SK-N-DZ (cell line): ENCODE measurements at places on chromosomes 5 and 9.

GRCh38 chr9:112582371-112583262 lies 96.0 kb downstream of the KIAA1958 start:
- DNase-seq, result no peak

- DNase-seq, result no peak
Measured at GRCh38 chr9:109705515-109705914, 74.5 kb upstream of the PALM2AKAP2 start.

DNA sequence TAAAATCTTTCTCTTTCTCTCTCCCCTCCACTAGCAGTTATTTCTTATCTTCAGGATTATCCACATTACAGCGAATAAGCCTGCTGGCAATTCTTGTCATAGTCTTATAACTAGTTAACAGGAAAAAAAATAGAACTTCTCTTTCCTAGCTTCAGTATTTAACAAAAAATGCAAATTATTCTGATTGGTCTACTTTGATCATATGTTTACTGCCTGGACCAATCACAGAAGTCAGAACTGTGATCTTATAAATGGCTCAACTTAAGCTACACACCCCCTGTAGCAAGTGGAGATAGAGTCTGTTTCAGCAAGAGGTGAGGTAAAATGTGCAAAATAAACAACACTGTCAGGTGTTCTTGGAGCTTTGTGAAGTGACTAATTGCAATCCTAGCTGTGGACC lies 389.4 kb upstream of the TUSC1 start:
- no peak for DNase-seq

- no peak for DNase-seq
Measured at GRCh38 chr9:136445799-136446198, 6.2 kb upstream of the INPP5E start.

- DNase-seq, result peak; percentile 92
Measured at GRCh38 chr9:129495620-129496472, 125.1 kb downstream of the C9orf50 start.

DNA sequence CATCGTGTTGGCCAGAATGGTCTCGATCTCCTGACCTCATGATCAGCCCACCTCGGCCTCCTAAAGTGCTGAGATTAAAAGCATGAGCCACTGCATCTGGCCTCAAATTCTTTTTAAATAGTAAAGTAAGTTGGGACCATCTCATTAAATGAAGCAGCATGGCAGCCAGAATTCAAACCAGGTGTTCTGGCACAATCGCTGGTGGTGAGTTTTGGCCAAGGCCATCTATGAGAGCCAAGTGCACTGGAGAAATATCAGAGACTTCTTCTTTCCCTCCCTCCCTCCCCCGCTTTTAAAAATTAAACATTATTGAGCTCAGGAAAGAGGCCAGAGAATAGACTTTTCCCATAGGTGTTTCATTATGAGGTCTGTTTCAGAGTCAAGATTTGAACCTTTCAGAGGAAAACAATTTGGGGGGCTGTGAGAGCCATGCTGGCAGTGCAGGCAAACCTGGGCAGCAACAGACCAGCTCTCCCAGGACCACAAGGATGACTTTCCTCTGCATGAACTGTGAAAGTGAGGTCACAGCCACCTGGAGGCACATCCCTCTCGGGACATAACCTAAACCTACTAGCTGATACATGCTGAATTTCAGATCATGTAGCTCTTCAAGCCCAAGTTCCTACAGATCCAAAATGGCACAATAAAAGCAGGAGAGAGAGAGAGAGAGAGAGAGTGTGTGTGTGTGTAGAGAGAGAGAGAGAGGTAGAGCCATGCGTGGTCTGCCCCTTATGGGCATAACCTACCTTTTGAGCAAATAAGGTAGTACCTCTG lies 94.6 kb upstream of the DMRT1 start:
- no peak for DNase-seq

GRCh38 chr5:150540615-150541396 lies 32.9 kb downstream of the NDST1 start:
- DNase-seq, result no peak

DNA sequence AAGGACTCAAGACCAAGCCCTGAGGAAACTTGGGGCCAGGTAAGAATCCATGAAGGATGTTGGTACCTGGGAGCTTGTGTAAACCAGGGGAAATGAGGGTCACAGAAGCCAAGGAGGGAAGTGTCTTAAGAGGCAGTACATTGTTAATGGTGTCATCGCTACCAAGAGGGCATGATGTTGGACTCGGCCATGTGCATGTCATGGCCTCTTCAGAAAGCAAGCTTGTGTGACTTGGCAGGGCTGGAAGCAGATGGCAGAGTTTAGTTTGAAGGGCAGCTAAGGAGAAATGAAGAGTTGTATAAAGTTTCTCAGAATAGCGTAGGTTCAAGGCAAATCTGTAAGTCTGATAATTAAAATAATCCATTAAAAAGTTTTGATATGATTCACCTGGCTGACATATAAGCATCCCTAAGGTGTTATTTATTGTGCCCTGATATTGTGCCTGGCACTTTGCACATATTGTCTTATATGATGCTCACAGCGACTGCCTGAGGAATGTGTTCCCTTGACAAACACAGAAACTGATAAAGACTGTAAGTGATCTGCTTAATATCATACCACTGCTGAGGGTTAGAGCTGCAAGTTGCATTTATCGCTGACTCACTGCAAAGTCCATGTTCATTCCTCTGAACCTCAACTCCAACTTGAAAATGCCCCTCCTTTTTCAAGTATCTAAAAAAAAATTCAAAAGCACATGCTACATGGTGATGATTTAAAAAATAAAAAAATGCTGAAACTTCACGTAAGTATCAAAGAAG lies 81.3 kb upstream of the PTPN3 start:
- DNase-seq, result no peak

GRCh38 chr5:158953929-158954534 lies 145.7 kb downstream of the EBF1 start:
- DNase-seq, result no peak

DNA sequence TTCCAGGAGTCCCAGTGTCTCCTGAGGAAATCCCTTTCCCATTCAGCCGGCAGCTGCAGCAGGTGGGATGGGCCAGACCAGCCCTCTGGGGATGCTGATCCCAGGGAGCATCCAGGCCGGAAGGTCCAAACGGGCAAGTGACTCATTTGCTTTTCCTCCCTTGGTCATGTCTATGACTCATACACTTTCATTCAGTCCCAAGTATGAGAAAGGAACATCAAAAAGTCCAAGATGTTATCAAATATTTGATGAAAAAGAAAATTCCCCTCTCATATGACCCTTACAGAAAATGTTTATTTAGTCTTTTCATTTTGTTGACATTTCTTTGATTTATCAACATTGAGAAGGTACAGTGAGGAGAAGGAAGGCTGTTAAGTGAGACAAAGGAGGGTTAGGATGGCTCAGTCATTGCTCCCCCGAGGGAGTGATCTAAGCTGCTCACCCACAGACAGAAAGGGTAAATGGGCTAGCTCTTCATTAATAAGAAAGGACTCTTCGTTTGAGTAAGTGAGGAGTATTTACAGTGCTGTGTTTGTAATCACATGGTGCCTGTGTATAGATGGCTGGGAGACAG lies 117.6 kb upstream of the ANKRD55 start:
- DNase-seq, result no peak

DNA sequence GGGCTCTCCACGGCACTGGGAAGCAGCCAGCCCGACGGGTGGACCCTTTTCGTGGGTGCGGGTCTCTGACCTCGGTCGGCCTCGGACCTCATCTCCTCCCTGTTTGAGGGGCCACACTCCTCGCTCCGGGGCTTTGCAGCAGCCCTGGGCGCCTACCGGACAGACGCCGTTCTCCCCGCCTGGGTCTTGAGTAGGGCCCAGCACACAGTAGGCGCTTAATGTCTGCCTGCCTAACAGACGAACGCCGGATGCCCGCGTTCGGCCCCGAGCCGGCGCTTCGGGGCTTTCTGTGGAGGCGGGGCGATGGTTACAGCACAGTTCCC lies 842 bp upstream of the GTF3C5 start:
- no peak for DNase-seq

- DNase-seq, result no peak
Measured at GRCh38 chr5:137192293-137192743, 306.8 kb downstream of the SPOCK1 start.

DNA sequence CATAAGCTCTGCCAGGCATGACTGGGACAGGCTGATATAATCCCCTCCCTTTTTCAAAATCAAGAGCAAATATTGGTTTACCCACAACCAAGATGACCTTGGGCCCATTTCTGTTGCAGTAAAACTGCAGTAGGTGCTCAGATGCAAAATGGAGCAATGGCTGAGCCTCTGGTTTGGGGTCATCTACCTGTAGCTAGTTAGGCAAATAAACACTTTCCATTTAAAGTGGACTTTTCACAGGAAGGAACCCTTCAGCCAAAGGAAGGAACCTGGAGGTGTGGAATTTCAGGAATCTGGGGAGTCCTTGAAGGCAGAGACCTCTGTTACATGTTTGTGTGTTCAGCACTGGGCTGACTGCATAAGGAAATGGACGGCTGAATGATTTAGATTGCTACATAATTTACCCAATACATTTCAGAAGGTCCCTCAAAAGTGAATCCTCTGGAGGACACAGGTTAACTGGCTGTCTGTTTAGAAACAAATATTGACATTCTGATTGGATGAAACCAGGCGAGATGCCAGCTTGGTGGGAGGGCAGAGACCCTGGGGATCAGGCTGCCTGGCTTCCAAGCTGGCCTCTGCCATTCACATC lies 170.1 kb upstream of the ZNF618 start:
- DNase-seq, result no peak

- no peak for DNase-seq
Measured at GRCh38 chr9:133780404-133780945, 42.3 kb upstream of the SARDH start.

GRCh38 chr9:69035438-69036308 lies at the start of gene FXN:
FXN (plus strand) TSS chr9:69035752; CDS start chr9:69035783, 31 bp downstream.
- peak; percentile 75 for DNase-seq

DNA sequence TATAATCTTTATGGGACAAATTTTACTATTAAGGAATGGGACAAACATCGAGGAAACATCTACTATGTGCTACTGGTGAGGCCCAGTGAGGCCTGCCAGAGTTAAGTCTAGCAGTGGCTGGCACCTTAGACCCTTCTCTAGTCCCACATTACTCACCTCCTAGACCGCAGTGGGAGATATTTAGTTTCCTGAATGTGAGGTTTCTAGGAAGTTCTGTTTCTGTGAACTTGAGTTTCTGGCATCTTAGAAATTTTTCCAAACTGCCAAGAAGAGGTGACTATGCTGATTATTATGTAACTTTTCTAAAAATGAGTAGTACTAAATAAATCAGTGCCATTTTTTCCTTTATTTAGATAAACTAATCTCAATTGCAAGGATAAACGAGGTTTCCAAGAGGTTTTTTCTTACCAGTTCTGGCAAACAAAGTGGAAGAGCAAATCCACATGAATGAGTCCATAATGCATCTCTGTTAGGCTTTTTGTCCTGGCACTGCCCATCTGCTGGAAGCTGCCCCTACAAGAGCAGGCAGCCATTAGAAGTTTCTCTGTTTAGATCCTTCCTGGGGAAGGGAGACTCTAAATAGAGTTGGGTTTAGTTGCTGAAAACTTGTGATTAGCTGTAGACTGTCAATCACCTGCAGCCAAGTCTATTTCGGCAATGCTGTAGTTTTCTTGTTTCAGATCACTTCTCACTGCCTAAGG lies 348.7 kb downstream of the MAN2A1 start:
- DNase-seq, result no peak

DNA sequence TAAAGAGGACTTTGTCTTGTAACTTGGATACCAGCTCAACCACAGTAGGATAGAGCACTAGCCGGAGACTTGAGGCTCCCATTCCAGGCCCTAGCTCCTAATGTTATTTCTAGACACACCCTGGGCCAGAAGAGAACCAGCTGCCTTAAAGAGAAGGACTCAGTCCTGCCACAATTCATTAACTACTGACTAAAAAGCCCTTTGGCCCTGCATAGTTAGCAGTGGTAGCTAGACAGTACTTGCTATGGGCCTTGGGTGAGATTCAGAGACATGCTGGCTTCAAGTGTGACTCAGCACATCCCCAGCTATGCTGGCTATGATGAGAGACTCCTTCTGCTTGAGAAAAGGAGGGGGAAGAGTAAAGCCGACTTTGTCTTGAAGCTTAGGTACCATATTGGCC lies 47.3 kb downstream of the TMEM167A start:
- no peak for DNase-seq

DNA sequence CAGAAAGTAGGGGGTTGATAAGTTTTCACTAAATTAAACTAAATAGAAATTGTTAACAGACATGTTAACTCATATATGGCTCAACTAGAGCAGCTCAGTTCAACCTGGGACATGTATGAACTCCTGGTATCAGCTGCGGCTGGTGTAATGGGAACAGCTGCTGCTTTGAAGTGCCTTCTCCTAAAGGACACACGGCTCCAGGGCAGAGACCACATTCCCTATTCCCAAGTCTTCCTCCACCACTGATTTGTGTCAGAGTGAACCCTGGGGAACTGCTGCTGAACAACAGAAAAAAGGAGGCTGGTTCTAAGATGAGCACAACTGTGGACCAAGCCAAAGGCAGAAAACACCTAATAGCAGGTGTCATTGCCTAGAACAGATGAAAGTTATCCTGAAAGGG lies 71.1 kb downstream of the MAPKAP1 start:
- DNase-seq, result no peak

DNA sequence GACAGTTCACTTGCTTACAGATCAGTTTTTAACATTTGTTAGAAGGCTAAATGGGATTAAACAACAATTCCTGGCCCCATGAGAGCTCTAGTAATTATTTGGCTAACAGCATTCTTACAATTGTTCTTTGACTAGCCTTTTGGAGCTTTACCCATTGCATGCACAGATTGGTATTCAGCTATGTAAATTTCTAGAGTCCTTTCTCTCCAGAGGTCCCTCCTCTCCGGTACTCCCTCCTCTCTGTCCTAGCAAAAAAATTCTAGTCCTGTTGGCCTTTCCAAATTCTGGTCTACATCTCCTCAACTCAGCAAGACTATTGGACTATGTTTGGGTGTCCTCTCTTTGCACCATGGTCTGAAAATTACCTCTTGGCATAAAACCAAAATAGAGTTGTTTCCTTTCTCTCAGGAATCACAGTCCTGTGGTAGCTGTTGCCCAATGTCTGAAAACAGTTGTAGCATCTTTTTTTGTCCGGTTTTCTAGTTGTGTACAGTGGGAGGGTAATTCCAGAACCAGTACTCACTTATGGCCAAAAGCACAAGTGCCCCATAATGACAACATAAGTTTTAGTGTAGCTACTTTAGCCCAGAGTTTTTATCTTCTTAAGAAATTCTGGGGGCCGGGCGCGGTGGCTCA lies 18.1 kb downstream of the SAR1B start:
- no peak for DNase-seq

GRCh38 chr5:33755231-33755630 lies 136.6 kb downstream of the ADAMTS12 start:
- no peak for DNase-seq

DNA sequence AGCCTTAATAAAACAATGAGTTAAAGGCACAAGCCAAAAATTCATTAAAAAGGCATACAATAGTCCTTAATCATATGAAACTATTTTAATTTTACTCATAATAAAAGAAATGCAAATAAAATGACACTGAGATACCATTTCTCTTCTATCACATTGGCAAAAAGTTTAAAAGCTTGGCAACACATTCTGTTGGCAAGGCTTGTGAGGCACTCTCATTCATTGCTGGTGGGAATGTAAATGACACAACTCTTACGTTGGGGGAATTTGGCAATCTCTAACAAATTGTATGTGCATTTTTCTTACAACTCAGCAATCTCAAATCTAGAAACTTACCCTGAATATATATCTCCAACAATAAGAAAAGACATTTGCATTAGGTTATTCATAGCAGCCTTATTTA lies 111.6 kb downstream of the PRELID2 start:
- DNase-seq, result no peak

- no peak for DNase-seq
Measured at GRCh38 chr9:123315635-123316034, 40.4 kb upstream of the CRB2 start.

GRCh38 chr5:137152616-137153015 lies 346.5 kb downstream of the SPOCK1 start:
- no peak for DNase-seq
